ENCODE measurements at places on chromosomes 3 and 15.

DNA sequence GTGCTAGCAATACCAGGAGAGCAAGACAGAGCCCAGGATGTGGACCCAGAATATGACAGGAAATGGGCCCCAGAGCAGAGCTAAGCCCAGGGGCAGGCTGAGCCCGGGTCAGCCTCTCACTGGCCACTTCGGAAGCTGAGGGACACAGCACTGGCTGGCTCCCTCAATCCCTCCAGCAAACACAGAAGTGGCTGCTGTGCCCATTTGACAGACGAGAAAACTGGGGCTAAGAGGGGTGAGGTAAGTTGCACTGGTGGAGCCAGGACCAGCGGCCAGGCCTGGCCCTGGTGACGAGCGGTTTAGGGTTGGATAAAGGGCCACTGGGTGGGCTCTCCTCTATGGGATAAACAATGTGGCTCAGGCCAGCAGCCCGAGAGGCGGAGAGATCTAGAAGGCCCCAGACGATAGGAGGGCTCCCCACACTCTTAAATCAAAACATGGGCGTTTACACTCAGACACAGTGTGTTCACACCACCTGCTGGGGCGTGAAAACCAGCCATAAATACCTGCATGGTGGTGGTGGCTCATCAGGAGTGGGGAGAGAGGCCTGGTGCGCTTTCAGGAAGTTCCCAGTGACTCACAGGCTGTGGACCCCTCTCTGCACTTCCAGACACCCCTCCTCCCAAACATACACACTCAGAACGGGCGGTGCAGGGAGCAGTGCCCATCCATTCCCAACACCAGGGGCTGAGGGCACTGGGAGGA lies 12.0 kb upstream of the LINGO1 start:
- DNase-seq: no peak

DNA sequence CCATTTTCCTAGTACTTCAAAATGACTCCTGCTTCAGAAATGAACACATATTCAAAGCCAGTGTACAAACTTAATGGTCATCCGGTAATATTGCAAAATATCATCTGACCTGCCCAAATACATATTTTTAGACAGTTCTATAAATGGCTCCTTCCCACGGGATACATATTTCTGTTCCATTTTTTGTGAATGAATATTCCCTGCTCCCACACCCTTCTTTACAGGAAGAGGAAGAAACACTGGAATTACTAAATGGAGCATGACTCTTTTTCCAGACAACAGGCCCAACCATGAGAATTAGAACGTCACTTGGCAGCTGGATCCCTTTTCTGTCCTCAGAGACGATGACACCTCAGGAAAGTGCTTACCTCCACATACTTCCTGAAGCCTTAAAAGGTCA lies 38.0 kb upstream of the CBLB start:
- no peak for DNase-seq

DNA sequence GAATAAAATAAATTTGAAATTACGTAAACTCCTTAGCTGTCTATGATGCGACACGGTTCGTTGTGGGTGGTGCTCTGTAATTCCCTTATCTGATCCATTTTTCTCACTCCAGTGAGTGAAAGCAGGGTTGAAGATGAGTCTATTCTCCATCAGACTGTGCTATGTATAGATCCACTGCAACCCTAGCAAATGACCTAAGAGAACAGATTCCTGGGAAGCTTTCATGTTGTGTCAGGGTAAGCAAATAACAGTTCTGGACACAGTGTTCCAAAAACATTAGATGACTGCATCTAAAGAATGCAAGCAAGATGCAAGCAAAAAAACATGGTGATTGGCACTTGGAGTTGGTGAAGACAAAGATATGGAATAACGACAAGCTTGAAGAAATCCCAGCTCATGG lies 239.3 kb downstream of the SLC9A9 start:
- no peak for DNase-seq

GRCh38 chr15:99279827-99280226 lies 28.5 kb downstream of the LRRC28 start:
- DNase-seq: no peak

DNA sequence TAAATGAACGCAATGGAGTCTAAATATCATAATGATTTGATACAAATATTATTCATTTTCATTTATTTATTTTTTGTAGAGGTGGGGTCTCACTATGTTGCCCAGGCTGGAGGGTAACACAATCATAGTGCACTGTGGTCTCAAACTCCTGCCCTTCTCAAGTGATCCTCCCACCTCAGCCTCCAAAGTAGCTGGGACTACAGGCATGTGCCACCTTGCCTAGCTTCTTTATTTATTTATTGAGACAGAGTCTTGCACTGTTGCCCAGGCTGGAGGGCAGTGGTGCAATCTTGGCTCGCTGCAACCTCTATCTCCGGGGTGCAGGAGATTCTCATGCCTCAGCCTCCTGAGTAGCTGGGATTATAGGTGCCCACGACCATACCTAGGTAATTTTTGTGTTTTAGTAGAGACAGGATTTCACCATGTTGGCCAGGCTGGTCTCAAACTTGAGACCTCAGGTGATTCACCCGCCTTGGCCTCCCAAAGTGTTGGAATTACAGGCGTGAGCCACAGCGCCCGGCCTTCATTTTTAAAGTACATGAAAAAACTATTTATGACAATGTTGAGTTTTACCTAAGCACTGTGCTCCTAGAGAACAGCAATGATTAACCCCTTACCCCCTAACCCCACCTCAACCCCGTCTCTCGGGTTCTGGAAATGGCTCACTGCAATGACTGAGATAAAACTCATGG lies 4.0 kb upstream of the AEN start:
- DNase-seq: no peak

GRCh38 chr15:83656943-83657528 lies 3.1 kb downstream of the ADAMTSL3 start:
- no peak for DNase-seq

GRCh38 chr3:186457236-186457635 lies 86.9 kb downstream of the CRYGS start:
- no peak for DNase-seq

DNA sequence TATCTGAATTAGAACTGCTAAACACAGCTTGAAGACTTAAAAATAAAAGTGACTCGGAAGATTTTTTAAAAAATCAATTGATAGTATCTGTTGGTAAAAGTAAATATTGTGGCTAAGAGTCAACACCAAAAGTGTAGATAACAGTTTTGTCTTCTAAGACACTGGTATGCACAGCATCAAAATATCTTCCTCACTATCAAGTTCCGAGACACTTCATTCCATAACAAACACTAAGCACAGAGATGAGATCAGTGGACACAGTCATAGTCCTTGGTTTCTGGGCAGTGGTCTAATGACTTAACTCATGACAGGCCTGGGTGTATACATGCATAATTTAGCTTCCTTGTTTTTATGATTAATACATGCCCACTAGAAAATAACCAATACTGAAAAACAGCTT lies 63.2 kb downstream of the PXYLP1 start:
- DNase-seq: no peak

- no peak for DNase-seq
These were observed 272.4 kb upstream of the TPM1 start for GRCh38 chr15:62770111-62770660.

DNA sequence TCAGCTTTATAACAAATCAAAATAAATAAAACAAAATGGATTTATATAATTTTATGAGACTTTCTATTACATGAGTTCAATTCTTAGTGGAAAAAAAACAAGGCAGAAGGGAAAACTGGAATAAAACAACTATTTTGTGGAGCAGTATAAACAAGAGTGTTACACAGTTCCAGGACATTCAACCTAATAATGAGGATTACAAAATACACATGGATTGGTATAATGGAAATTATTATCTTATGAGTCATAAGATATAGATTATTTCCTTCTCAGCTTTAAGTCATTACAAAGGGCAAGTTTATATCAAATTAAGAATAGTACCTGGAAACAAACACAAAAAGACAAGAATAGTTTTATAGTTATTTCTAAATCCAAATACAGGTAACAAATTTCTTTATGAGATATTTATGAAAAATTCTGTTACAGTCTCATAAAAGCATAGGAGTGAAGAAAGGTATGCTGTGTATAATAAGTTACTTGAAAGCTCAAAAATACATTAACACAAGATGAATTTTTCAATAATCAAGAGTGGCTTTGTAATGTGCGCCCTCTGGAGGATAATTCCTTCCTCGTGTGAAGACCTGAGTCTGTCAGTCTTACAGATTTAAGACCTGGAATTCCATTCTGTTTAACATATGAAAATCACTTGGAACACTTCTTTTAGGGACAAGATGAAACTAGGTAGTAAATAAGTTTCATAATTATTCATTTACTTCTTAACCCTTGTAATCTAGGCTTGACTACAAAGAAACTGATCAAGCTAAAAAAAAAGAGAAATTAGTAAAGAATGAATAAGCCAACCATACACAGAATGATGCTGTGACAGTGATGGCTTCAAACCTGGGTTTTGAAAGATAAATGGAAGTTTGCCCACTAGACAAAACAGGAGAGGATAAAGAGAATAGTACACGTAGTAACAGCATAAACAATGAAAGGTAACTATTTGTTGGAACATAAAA lies 9.5 kb downstream of the COPS2 start:
- peak; percentile 39 for DNase-seq

DNA sequence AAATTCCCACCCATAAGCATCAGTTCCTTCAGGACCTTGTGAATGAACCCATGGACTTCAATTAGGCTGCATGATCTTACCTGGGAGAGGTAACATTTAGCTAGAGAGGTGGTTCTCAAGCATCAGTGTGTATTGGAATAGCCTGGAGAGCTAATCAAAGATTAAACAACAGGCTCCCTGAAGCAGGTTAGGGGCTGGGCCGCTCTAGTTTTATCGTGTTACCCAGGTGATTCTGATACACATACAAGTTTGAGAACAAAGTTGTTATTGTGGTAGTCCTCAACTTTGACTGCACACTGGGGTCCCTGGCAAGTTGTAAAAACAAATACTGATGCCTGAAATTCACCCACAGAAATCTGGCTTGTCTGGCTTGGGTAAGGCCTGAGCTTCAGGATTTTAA lies 31.2 kb downstream of the MYH15 start:
- DNase-seq: no peak

GRCh38 chr3:56929809-56930615 lies 128.3 kb upstream of the ARHGEF3 start:
- DNase-seq: no peak

DNA sequence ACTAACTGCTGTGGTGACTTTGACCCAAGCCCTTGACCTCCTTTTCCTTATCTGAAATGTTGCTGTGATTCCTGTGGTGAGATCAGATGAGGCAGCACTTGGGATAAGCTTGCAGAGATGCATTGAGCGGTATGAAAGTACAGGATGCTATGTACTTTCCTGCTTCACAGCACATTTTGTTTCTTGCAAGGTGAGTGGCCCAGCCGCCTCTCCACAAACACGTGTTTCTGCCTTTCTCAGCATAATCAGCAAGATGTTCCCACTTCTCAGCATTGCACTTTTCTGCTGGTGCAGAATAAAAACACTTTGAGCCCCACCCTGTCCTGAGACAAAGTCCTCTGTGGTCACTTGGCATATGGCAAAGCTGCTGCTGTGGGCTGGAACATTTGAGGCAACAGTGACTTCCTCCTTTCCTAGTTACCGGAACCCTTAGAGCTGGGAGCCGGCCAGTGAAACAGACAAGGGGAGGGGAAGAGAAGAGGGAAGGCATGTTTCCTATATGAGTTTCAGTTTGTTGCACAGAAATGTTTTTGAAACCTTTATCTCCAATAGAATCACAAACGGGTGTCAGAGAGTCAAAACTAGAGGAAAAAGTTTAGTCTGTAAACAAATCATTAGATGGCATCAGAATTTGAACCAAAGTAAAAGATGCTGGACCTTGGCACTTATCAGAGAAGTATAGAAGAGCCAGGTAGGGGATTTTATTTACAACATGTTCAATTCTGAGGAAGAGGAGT lies 5.0 kb downstream of the NUDT16 start:
- no peak for DNase-seq

DNA sequence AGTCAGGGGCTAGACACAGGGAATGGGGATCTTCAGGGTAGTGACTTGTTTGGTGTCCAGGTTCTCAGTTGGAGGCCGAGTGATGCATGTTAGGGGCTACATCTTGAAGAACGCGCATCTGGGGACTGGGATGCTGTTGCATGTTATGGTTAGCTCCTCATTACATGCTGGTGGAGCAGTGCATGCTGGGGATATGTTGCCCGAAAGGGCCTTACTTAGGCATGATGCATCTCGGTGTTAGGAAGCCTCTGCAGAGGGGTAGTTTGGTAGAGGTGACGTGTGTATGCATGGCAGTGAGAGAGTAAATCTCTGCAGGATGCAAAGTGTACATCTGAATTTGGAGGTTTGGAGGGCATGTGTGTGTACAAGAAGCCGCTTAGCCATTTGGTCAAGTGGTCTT lies 2.4 kb downstream of the EIF4G1 start:
- no peak for DNase-seq

DNA sequence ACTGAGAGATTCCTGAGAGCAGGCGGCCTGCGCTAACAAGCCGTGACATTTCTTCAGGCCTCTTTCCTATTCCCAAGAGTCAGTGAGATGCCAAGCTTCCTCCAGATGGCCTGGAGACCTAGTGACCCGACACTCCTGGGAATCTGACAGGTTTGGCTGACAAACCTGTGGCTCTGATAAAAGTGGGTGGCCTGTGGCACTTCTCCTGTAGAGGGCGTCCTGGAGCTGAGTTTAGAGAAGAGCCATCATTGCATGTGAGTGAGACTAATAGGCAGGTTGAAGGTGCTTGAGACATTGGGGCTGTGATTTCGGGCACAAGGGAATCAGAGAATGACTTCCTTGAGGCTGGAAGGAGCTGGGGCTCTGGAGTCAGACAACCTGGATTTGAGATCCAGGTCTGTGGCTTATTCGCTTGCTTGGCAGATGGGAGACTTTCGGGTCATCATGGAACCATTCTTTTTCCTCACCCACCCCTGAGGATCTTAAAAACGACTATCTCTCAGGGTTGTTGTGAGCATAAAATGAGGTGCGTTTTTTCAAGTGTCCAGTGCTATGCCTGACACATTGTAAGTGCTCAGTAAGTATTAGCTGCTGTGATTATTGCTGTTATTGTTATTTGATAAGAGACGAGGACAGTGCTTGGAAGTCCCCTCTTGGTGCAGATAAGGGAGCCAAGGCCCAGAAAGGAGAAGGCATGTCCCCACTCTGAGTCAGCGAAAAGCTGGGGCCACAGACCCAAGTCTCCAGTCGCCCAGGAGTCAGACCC lies 77.2 kb downstream of the SCN10A start:
- DNase-seq: no peak

Data from HFF-Myc (cell line).